Activated naive CD8-positive, alpha-beta T cell treated with anti-CD3 and anti-CD28 coated beads for 36 hours (primary cell): ENCODE measurements at places on chromosomes 5 and 9. TPM values are rescaled to one million over a fixed set of nuclear protein-coding genes. Genes with fewer than 3 reads are reported as not detected.

The NIM1K gene
- total RNA-seq: 2.0 TPM

The PCDHAC1 gene
- not detected for total RNA-seq

The WDR31 gene
- 2.9 TPM for total RNA-seq

The SEC16A gene
- 69.4 TPM for total RNA-seq

- DNase-seq: no peak
These were observed 73.3 kb upstream of the TARS1 start for GRCh38 chr5:33367416-33367815.

- no peak for DNase-seq
These were observed 69.2 kb upstream of the CTNND2 start for GRCh38 chr5:11973469-11973868.

- DNase-seq: no peak
These were observed 18.0 kb downstream of the DNLZ start for GRCh38 chr9:136345281-136346156.
